ENCODE measurements at places on chromosomes 16 and 17.
A peak's percentile ranks its signal among the peaks of the same experiment; 100 is the strongest.

- DNase-seq = no peak
Measured at GRCh38 chr16:54397190-54397835, 110.7 kb upstream of the IRX3 start.

DNA sequence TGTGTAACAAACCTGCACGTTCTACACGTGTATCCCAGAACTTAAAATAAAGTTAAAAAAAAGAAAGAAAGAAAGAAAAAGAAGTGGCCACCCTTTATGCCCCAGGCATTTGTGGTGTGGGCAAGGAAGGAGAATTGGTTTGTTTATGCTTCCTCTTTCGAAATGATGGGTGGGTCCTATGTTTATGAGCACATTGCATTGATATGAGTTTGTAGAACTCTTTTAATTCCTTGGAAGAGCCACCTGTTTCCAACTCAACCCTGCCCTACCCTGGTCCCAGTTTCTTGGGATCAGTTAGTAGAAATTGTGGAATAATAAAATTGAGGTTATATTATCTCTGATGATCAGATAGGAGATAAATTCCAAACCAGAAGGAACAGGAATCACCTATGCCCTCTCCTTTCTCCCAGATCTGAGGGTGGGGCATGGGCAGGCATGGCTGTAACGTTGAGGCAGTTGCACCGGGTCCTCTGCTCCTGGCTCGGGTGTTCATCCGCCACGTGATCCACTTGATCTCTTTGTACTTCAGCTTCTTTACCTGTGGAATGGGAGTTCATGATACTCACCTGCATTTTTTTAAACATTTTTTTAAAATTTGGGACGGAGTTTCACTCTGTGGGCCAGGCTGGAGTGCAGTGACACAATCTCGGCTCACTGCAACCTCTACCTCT is 15.9 kb downstream of the CHAD start:
- peak; percentile 68 for DNase-seq

- DNase-seq = peak; percentile 74
Measured at GRCh38 chr17:74210191-74211140, 2.9 kb upstream of the TTYH2 start.

- DNase-seq = no peak
Measured at GRCh38 chr17:79374087-79374689, 236.7 kb downstream of the RBFOX3 start.

DNA sequence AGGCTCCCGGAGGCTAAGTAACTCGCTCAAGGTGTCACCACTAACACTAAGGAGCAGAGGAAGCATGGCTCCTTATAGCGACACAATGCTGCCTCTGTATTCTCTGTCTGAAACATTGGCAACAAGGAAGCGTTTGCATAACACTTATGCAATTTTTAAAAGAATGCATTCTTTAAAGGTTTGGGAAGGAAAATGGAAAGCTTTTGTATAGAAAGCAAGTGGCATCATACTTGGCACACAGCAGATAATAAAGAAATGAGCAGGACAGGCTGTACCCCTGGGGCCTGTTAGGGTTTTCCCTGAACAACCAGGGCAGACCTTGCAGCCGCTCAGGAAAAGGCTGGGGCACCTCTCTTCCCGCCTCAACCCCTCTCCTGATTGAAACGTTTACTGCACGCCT is 36.9 kb downstream of the PPL start:
- no peak for DNase-seq

DNA sequence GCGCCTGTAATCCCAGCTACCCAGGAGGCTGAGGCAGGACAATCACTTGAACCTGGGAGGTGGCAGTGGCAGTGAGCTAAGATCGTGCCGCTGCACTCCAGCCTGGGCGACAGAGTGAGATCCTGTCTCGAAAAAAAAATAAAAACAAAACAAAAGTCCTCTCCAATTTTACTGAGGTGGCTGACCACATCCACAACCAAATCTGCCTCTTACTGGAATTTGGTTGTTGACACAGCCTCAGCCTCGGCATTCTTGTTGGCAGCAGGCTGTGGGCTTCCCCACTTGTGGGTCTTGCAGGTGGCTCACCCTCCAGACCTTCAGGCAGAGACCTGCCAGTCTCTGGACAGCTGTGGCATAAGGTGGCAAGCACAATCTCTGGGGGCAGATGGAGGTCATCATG is 15.6 kb downstream of the B4GALNT2 start:
- DNase-seq = no peak

DNA sequence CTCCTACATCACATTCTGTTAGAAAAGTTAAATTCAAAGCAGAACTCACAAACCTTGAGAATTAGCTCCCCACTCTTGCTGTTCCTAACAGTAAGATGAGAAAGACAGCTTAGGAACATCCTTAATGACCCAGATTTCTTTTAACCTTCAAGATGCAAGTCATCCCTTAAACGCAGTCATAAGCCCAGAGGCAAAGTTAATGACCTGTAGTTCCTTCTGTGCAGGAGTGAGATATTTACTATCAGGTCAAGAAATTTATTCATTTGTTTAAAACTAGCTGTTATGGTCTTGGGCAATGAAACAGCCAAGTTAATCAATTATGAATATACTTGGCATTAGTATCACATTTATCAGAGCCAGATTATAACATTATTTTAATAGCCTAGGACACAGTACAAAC is 37.1 kb downstream of the NXPH3 start:
- no peak for DNase-seq

DNA sequence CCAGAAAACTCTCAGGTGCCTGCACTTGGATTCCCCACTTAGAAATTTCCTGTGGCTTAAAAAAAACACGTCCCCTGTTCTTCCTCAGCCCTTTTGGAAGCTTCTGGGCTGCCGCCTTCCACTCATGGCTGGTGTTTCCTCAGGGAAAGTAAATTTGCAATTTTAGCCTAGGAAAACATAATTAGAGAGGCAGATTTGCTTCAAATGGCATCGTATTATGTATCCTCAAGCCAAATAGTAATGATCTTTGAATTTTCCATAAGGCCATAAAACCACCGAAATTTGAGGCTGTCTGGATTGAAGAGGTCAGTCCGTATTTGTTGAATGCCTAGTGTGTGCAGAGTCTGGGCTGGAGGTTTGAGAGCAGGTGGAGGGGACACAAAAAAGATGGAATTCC is 17.7 kb downstream of the MGAT5B start:
- no peak for DNase-seq

DNA sequence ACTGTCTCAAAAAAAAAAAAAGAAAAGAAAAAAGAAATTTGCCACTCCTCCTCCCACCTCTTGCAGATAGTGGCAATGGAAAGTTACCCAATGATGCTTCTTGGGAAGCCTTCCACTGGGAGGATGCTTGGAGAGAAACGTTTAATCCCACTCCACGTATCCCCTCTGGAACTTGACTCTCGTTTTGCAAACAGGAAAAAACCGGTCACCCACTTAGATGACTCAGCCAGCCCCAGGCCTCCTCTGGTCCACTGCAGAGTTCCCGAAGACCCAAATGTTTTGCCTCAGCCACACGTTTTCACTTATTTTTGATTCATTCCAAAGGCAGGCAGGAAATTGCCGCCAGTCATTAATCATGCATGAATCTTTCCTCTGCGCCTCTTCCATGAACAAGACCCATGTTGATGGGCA is 9.3 kb upstream of the TNFRSF17 start:
- DNase-seq = no peak

DNA sequence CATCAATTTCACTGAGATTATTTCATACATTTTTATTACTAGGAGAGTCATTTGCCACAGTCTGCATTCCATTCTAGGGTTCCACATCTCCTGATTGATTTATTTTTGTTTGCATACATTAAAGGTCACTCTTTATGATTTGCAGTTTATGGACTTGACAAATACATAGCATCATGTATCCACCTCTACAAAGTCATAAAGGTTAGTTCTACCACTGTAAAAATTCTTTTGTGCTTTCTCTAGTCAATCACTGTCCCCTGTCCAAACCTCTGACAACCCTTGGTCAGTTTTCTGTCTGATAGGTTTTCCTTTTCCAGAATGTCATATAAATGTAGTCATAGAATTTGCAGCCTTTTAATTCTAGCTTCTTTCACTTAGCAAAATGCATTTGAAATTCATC is 434.6 kb upstream of the MON1B start:
- no peak for DNase-seq

- no peak for DNase-seq
Measured at GRCh38 chr17:82493226-82493781, 26.2 kb upstream of the FOXK2 start.

DNA sequence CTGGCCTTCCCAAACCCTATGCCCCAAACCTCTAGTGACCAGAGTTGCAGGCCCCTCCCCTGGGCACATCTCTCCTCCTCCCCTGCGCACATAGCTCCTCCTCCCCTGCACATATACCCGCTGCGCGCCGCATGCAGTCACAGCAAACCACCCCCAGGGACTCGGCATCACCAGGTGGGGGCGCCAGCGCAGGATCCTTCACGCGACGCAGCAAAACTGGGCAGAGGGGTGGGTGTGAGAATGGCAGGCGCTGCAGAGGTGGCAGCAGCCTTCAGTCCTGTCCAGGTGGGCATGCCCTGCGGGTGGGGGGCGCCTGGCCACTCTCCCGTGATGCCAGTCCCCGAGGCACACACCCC is 5.6 kb downstream of the CORO6 start:
- peak; percentile 85 for DNase-seq

DNA sequence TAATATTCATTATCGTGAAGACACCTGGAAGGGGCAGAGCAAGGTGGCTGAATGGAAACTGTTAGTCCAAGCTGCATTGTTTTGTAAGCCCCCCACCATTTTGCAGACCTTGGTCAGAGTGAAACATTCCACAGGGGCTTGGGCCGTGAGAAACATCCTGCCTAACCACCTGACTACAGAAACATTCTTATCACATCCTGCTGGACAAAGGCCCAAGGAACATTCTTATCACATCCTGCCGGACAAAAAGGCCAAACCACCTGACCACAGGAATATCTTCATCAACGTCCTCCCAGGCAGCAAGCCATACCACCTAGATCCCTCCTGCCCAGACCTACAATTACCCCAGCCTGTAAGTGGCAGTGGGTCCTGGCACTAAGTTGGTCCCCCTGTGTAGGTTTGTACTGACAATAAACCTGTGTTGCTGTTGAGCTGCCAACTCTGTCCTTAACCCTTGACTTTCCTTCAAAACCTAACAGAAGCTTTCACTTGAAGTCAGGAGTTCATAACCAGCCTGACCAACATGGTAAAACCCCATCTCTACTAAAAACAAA is 19.6 kb downstream of the ATF7IP2 start:
- DNase-seq = no peak

- no peak for DNase-seq
Measured at GRCh38 chr17:37567137-37567536, 42.1 kb downstream of the SYNRG start.

DNA sequence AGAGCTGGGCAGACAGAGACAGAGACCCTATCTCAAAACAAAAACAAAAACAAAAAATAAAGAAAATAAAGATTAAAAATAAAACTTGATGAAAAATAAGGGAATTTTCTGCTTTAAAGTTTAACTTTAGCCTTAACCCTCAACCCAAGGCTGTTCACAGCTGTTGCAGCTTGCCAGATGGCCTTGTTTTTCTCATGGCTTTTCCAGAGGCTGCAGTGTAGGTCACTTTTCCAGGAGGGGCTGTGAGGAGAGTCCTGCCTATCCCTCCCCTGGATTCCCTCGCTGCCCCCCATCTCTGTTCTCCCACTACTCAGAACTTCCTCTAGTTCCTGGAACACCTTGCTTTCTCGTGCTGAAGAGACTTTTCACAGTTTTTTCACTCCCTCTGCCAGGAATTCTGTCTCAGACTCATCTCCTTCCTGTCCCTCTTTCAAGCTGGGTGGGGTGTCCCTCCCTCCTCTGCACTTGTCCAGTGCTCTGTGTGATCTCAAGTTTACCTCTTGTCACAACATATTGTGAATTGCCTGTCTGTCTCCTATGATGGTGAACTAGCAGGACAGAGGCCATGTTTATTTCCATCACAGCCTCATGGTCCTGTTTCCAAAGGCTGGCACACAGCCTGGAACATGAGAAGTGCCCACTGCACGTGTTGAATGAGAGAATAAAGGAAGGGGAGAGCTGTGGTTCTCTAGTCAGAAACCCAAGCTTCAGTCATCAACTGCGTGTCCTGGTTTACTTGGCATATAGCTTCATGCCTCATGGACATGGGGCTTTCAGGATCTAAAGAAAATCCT is 69.9 kb upstream of the MSI2 start:
- DNase-seq = no peak

DNA sequence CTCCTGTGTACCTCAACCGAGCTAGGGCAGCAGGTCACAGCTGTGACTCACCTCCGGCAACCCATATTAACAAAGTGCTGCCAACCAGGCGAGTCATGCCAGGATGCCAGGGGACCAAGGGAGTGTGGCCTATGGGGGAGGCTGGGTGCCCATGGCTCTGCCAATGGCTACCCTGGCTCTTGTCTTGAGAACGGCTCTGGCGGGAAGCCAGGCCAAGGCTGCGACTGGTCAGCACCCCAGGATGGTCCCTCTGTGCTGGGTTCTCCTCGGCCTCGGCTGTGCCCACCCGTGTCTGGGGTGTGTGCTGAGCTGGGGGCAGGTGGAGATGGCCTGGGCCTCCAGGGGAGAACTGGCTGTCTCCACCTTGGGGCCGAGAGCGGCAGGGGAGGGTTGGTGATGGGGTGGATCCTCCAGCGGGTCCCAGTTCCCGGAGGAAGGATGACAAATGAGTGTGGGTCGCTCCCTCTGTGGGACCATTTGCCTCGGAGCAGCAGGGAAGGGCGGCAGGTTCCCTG is 75.8 kb downstream of the MRC2 start:
- DNase-seq = no peak

- no peak for DNase-seq
Measured at GRCh38 chr17:39757931-39758873, 20.5 kb downstream of the GRB7 start.

DNA sequence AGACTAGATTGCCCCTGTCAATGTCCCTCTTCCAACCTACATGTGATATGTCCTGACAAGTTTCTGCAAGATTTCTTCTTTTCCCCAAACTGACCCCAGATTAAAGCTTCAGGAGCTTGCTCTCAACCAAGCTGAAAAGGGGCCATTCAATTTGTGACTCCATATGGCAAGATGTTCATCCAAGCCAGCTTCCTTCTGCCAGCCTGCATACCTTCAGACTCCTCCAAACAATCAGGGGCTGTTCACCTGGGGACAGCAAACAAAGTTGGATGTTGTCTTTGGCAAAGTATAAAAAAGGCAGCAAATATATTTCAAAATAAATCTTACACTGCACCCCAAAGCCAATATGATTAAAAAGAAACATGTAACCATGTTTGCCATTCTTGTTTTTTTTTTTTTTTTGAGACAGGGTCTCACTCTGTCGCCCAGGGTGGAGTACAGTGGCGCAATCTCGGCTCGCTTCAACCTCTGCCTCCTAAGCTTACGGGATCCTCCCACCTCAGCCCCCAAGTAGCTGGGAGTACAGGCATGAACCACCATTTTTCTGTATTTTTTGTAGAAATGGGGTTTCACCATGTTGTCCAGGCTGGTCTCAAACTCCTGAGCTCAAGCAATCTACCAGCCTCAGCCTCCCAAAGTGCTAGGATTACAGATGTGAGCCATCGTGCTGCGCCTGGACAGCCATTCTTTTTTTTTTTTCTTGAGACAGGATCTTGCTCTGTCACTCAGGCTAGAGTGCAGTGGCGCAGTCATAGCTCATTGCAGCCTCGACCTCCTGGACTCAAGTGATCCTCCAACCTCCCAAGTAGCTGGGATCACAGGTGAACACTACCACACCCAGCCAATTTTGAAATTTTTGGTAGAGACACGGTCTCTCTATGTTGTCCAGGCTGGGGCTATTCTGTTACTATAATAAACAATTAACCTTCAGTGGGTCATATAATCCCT is 50.0 kb upstream of the AKAP1 start:
- no peak for DNase-seq

GRCh38 chr16:59971264-59971663 is 1237.1 kb upstream of the GOT2 start:
- DNase-seq = no peak

- DNase-seq = no peak
Measured at GRCh38 chr16:56748191-56748590, 18.3 kb downstream of the NUP93 start.
